ENCODE measurements at places on chromosomes 2 and 18.

GRCh38 chr2:68487773-68488355 is 20.5 kb downstream of the APLF start:
- DNase-seq = no peak

GRCh38 chr18:45399146-45399545 is 216.1 kb upstream of the SLC14A2 start:
- no peak for DNase-seq

- DNase-seq = no peak
These were observed 3.3 kb downstream of the TRIM54 start for GRCh38 chr2:27285481-27285880.

DNA sequence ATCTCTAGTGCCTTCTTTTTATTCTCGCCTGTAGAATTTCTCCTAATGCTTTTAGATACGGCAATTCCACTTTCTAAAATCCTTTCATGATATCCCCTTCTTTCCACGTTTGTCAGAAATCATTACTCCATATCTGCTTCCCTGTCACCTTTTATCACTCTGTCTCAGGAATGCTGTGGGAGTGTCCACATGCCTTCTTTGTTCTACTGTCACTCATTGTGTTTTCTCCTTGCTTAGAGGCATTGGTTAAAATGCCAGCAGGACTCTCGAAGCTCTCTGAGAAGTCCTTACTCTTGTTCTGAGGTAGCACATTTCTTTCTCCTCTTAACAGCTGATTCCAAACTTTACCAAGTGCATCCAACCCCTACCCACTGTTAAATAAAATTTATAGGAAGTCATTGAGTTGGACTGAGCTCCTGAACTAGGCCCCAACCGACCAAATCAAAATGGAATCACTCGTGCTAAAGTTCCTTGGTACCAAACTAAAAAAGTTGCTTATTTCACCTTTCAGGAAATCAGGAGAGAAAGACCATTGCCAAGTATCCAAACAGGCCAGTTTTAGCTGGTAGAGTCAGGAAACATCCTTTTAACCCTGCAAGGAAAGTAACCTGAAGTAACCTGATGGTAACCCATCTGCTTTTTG is 10.6 kb upstream of the GALNT5 start:
- no peak for DNase-seq

DNA sequence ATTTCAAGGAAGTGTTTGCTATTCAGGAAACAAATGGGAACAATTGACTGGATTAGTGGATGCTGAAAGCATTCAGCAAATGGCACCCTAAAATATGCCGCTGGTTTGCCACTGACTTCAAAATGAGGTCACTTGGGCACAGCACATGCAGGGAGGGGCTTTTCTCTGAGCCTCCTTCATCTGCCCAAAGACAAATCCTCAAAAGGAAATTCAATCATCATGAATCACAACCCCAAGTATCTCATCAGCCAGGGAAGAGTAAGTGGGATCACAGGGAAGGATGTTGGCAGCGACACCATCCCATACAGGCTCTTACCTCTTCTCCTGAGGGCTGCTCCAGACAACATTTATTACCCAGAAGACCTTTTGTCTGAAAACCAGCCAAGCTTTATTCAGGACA is 14.4 kb upstream of the SP140L start:
- no peak for DNase-seq

GRCh38 chr2:188244383-188244782 is 47.3 kb upstream of the GULP1 start:
- no peak for DNase-seq

DNA sequence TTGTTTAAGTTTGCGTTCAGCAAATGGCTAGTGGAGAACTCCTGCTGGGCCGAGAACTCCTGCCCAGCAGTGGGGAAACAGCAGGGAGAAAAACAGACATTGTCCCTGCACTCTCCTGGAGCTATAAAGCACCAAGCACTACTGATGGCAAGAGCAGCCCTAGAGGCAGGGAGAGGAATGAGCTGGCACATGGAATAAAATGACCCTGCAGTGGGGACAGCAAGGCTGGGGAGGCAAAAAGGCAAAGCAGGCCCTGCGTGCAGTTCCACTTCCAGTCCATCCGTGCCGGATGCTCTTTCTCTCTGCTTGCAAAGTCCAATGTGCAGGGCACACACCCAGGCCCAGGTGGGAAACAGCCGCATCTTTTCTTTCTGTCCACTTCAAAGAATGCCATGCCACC is 415.5 kb downstream of the LRATD1 start:
- no peak for DNase-seq

- no peak for DNase-seq
These were observed 52.4 kb downstream of the ADI1 start for GRCh38 chr2:3466966-3467365.

- no peak for DNase-seq
These were observed 995 bp downstream of the TMEM127 start for GRCh38 chr2:96264656-96265348.

DNA sequence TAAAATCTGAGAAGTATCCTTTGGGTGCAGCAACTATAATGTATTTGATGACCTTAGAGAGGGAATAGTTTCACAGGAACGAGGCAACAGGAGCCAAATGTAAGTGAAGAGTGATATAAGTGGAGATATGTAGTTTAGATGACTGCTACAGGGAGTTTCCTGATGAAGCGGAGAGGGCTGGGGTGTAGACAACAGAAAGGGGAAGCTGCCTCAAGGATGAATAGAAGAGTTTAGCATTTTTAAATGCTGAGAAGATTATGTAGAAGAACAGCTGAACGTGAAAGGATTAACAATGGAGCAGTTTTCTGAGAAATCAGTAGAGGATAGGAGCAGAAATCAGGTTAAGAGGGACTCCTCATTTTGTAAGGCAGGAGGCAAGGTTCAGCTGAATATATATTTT is 133.3 kb downstream of the LCLAT1 start:
- DNase-seq = no peak

- no peak for DNase-seq
These were observed 1473.2 kb downstream of the LRP1B start for GRCh38 chr2:140657657-140658056.

- DNase-seq = peak; percentile 8
These were observed 857 bp downstream of the DYM start for GRCh38 chr18:49459404-49460171.

GRCh38 chr18:59881728-59882656 is 17.8 kb upstream of the PMAIP1 start:
- DNase-seq = no peak

Data from activated T-cell treated with anti-CD3 and anti-CD28 coated beads for 4 hours (primary cell).